ENCODE measurements at places on chromosomes 16 and 17.

- peaks cover 3% of the 10 kb centered on the region for H3K27me3 ChIP-seq
- no peak overlapping the region for H3K27ac ChIP-seq
- no peak for DNase-seq
- no peaks in the 10 kb centered on the region for H3K36me3 ChIP-seq
- H3K4me1 ChIP-seq = peaks cover 39% of the 10 kb centered on the region
- H3K4me3 ChIP-seq = no peak overlapping the region
Measured at GRCh38 chr17:57747221-57748017, 2.3 kb upstream of the CCDC182 start.

GRCh38 chr17:74147056-74147835, 56.2 kb upstream of the RPL38 start:
- no peak overlapping the region for H3K27ac ChIP-seq
- DNase-seq = no peak
- peaks cover 4% of the 10 kb centered on the region for H3K36me3 ChIP-seq

GRCh38 chr16:1472974-1473373, 1.9 kb downstream of the CLCN7 start:
- DNase-seq = no peak
- peaks cover 8% of the 10 kb centered on the region for H3K36me3 ChIP-seq
- peaks cover 11% of the 10 kb centered on the region for H3K27me3 ChIP-seq

DNA sequence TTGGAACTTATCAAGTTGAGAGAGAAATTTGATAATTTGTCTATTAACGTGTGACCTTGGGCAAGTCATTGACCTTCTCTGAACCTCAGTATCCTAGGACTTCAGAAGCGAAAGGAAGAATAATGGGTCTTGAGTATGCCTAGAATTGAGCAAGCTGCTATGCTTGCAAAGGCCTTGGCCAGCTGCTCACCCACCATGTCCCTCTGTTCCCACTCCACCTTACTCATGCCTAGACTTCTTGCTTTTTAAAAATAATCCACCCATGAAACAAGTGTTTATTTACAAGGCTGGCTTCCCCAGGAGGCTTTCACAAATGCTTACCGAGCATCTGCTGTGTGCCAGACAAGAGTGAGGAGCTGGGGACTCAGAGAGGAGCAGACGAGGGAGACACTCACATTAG, 590.6 kb downstream of the MAF start:
- peaks cover 5% of the 10 kb centered on the region for H3K27me3 ChIP-seq
- peaks cover 21% of the 10 kb centered on the region for H3K4me1 ChIP-seq
- H3K4me3 ChIP-seq = no peak overlapping the region
- H3K27ac ChIP-seq = no peak overlapping the region

GRCh38 chr17:32954477-32954876, 26.5 kb downstream of the TMEM98 start:
- no peaks in the 10 kb centered on the region for H3K36me3 ChIP-seq
- H3K27me3 ChIP-seq = peaks cover 3% of the 10 kb centered on the region
- peaks cover 13% of the 10 kb centered on the region for H3K4me1 ChIP-seq
- no peak overlapping the region for H3K27ac ChIP-seq

DNA sequence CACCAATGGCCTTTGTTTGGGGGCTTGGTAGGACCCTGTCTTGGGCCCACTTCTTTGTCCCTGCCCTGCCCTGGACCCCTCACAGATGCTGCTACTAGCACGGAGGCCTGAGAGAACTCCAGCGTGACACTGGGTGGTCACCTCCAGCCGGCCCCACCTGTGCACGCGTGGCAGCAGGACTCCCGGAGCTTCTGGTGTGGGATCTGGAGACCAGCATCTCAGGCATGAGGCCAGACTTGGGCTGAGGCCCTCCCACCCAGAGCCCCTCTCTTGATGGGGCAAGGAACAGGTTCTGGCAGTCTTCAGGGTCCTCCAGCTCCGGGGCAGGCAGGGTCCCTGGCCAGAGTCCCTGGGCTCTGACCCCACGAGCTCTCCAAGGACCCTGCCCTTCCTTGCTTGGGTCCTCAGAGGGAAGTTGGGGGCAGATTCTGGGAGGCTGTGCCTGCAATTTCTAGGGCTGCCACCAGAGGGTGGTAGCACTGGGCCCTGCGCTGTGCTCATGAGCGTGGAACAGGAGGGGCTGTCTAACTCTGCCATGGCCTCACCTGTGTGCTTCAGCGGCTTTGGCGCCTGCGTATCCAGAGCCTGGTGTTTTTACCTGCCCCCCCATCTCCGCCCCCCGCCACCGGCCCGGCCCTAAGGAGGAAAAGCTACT, 3.1 kb upstream of the BAIAP3 start:
- H3K4me3 ChIP-seq = no peak overlapping the region
- H3K36me3 ChIP-seq = no peaks in the 10 kb centered on the region
- DNase-seq = no peak
- H3K27me3 ChIP-seq = peaks cover 40% of the 10 kb centered on the region

DNA sequence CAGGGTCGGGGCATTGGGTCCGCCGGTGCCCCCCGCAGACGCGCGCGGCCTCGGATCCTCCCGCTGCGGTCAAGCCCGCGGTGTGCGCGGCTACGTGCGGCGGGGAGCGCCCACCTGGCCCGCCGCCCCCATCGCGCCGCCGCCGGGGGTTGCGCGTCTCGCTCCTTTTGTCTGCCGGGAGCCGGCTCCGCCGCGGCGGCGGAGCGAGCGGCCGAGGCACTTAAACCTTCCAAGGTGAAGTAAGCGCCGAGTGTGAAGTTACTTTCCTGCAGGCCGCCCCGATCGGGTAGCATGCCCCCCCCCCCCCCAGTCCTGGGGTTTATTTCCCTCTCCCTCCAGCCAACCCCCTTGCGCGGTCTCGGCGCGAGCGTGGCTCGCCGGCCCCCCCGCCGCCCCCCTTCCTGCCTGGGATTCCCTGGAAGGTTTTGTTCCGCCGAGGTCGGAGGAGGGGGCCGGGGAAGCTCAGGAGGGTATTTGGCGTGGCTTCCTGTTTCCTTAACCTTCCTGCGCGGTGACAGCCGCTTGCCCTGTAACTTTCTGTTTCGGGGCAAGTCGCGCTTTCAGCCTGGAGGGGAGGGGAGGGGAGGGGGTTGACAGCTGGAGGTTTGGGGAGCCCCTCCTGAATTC, 56.6 kb upstream of the GSE1 start:
- DNase-seq = peak; percentile 72
- H3K4me1 ChIP-seq = peaks cover 64% of the 10 kb centered on the region
- no peak overlapping the region for H3K27ac ChIP-seq
- no peaks in the 10 kb centered on the region for H3K36me3 ChIP-seq

GRCh38 chr17:3685174-3685573, 10.8 kb downstream of the P2RX5 start:
- no peaks in the 10 kb centered on the region for H3K36me3 ChIP-seq
- peaks cover 27% of the 10 kb centered on the region for H3K27me3 ChIP-seq
- peaks cover 12% of the 10 kb centered on the region for H3K4me1 ChIP-seq
- no peak for DNase-seq

DNA sequence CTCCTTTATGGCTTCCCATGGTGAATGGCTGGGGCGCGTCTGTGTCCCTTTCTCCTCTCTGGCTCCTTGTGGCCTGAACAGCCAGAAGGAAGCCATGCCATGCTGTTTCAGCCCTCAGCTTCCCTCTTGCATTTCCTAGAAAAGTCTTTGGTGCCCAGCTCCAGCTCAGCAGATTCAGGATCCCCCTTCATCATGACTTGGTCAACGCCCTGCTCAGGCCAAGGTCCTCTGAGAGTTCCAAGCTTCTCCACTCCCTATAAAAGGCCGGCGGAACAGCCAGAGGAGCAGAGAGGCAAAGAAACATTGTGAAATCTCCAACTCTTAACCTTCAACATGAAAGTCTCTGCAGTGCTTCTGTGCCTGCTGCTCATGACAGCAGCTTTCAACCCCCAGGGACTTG, at the start of gene CCL13:
CCL13 (plus strand) TSS at position 287 of the 400 bp plus-strand sequence; CDS start at position 334, 47 bp downstream.
- no peak within 1 kb of the TSS for H3K27ac ChIP-seq
- no peak for DNase-seq
- no peak within 1 kb of the TSS for H3K4me3 ChIP-seq

- H3K27me3 ChIP-seq = peaks cover 33% of the 10 kb centered on the region
- H3K4me3 ChIP-seq = no peak overlapping the region
- no peak overlapping the region for H3K27ac ChIP-seq
- no peak for DNase-seq
- H3K36me3 ChIP-seq = peaks cover 14% of the 10 kb centered on the region
Measured at GRCh38 chr16:2238150-2238837, 2.0 kb downstream of the DNASE1L2 start.

DNA sequence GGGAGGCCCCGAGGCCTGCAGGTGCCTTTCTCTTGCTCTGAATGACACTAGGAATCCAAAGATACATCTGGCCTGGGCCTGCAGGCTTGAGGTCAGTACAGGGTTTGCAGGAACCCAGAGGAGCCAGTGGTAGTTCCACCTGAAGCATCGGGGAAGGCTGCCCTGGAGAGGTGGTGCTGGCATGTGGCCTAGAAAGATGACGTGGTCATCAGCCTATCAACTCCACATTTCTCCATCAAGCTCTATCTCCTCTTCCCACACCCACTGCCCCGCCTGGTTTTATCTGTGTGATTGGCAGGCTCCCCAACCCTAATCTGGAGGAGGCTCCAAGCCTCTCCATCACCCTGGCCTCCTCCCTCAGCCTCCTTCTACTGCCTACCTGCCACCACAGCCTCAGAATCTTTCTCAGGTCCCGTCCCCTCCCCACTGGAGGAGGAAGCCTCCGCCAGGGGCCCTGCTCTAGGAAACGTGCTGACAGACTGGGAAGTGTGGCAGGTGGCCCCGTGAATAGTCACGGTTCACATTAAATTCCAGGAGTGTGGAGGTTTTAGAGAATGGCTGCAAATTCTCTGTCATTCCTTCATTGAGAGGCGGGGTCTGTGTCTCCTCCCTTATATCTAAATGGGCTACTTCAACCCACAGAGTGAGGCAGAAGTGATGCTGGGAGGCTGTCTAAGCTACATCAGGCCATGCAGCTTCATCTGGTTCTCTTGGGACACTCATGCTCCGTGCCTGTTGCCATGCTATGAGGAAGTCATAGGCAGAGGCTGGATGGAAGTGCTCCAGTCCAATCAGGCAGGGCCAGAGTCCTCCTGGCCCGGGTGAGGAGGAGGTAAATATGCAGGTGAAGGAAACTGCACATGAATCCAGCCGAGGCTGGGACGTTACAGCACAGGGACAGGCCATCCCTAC, 11.4 kb upstream of the MAP2K3 start:
- H3K4me3 ChIP-seq = no peak overlapping the region
- no peak for DNase-seq
- H3K27ac ChIP-seq = no peak overlapping the region
- no peaks in the 10 kb centered on the region for H3K36me3 ChIP-seq

GRCh38 chr16:26889740-26890139, 177.0 kb upstream of the C16orf82 start:
- H3K4me1 ChIP-seq = no peaks in the 10 kb centered on the region
- no peak for DNase-seq
- H3K27me3 ChIP-seq = peaks cover 14% of the 10 kb centered on the region
- H3K36me3 ChIP-seq = no peaks in the 10 kb centered on the region

DNA sequence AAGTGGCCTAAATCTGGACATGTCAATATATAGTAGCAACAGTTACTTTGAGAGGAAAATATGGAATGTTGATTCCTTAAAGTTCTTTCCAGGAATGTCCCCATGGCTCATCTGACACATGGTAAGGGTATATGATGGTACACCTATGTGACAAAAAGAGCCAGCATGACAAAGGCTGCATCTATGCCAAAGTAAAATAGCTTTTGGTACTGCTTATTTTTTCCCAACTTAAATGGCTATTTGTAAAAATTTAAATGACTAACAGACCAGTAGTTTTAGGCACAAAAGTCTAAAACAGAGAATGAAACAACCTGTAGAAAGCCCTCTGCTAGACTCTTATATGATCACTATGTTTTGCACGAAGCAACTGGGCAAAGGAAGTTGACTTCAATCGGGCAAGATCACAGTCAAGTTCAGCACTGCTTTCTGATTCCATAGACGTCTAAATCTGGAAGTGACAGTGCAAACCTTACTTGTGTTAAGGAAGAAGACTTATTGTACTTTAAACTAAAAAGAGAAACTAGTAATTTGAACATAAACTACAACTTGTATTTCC, 135.1 kb downstream of the SKAP1 start:
- peaks cover 41% of the 10 kb centered on the region for H3K4me1 ChIP-seq
- no peak overlapping the region for H3K4me3 ChIP-seq
- no peaks in the 10 kb centered on the region for H3K36me3 ChIP-seq
- no peaks in the 10 kb centered on the region for H3K27me3 ChIP-seq
- DNase-seq = no peak

- H3K4me3 ChIP-seq = no peak overlapping the region
- no peak for DNase-seq
- no peak overlapping the region for H3K27ac ChIP-seq
- H3K27me3 ChIP-seq = peaks cover 5% of the 10 kb centered on the region
Measured at GRCh38 chr17:48841395-48841831, 10.6 kb downstream of the CALCOCO2 start.

GRCh38 chr17:68822719-68823289, 132.4 kb downstream of the ABCA8 start:
- no peak overlapping the region for H3K4me3 ChIP-seq
- H3K27ac ChIP-seq = no peak overlapping the region
- DNase-seq = no peak
- peaks cover 7% of the 10 kb centered on the region for H3K27me3 ChIP-seq
